Left ventricle myocardium inferior (tissue), 1 donor: ENCODE measurements at places on chromosomes 5 and 9. TPM values are rescaled to one million over a fixed set of nuclear protein-coding genes. Genes with fewer than 3 reads are reported as not detected.
A peak's percentile ranks its signal among the peaks of the same experiment; 100 is the strongest.

TAF11L10 gene
- not detected for total RNA-seq

ANGPTL2 gene
- total RNA-seq: 35.7 TPM

CDX1 gene
- total RNA-seq: not detected

DNA sequence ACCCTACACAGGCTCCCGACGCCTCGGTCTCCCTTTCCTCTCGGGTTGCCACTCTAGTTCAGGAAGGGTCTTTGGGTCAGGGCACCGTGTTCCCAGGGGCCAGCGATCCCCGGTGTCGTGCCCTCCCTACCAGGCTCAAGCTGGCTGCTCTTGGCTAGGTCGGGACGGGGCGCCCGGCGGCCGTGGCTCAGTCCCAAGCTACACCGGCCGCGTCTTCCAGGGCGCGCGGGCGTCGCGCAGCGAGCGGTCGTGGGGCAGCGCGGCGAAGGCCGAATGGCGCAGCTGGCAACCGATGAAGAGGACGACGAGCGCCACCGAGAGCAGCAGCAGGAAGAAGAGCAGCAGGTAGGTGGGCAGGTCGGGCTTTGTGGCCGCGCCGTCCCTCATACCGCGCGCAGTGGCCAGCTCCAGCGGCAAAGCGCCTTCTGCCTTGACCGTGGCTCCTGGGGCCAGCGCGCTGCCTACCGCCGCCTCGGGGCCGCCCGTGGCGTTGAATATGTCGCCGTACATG lies 892 bp downstream of the SMIM32 start:
- H3K4me3 ChIP-seq: peak overlapping the region; percentile 68
- peaks cover 26% of the 10 kb centered on the region for H3K4me1 ChIP-seq
- no peak overlapping the region for H3K27ac ChIP-seq

DNA sequence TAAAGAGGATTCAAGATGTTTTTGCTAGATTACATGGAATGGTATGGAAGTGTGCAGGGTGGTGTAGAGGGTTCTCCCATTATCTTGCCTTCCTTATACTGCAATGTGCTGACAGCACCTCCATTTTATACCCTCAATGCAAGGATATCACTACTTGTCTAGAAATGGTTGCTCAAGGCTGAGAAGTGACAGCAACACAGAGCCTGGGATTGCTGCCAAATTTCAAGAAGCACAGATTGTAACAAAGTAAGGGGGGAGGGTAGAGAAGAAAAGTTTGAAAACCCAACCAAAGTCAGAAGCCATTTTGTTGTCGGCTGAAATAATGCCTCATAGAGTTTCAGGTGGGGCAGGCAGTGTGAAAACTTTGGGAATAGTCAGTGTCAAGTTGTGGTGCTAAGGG lies 29.8 kb downstream of the PCDHAC2 start:
- no peak for DNase-seq
- H3K27ac ChIP-seq: no peak overlapping the region
- no peaks in the 10 kb centered on the region for H3K4me1 ChIP-seq
- no peak overlapping the region for H3K4me3 ChIP-seq
- H3K36me3 ChIP-seq: no peaks in the 10 kb centered on the region

GRCh38 chr9:37415011-37415719 lies 7.3 kb upstream of the GRHPR start:
- peak; percentile 51 for DNase-seq
- peak overlapping the region; percentile 36 for H3K27ac ChIP-seq
- H3K4me3 ChIP-seq: no peak overlapping the region
- H3K4me1 ChIP-seq: peaks cover 18% of the 10 kb centered on the region
- no peaks in the 10 kb centered on the region for H3K27me3 ChIP-seq
- H3K36me3 ChIP-seq: no peaks in the 10 kb centered on the region

GRCh38 chr9:13033959-13034693 lies 245.4 kb downstream of the MPDZ start:
- peaks cover 9% of the 10 kb centered on the region for H3K4me1 ChIP-seq
- no peaks in the 10 kb centered on the region for H3K36me3 ChIP-seq
- peak overlapping the region; percentile 51 for H3K4me3 ChIP-seq
- H3K27ac ChIP-seq: no peak overlapping the region
- H3K27me3 ChIP-seq: no peaks in the 10 kb centered on the region

DNA sequence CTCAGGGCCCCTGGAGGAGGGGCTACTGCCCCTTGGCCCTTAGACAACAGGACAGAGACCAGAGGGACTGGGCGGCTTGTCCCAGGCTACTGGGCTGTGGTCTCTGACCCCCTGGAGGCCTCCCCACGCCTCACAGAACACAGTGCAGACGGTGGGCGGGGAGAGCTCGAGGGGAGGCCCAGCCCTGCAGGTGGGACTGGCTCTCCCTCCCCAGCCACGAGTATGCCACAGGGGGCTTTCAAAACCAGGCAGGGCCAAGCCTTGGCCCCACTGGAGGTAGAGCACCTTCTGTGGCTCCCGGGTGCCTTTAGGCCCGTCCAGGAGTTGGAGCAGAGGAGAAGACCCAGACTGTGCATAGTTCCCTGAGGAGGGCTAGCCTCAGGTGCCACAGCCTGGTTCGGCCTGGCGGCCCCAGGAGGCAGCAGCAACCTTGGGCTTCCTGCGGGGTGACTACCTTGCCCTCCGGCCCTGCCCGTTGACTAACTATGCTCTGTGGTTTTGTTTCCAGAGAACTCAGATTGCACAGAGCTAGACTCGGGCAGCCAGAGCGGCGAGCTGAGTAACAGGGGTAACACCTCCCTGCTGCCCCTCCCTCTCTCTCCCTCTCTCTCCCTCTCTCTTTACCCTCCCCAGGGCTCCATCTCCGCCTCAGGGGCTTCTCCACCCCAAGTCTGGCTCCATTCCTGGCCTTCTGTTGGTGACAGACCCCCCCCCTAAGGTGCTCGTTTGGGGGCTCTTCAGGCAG lies 15.5 kb downstream of the CARD19 start:
- no peaks in the 10 kb centered on the region for H3K27me3 ChIP-seq
- peak; percentile 17 for DNase-seq
- no peak overlapping the region for H3K4me3 ChIP-seq
- H3K4me1 ChIP-seq: peaks cover 19% of the 10 kb centered on the region

- peaks cover 11% of the 10 kb centered on the region for H3K27me3 ChIP-seq
- no peak for DNase-seq
- H3K27ac ChIP-seq: no peak overlapping the region
Measured at GRCh38 chr5:170484459-170484831, 19.4 kb upstream of the KCNIP1 start.

DNA sequence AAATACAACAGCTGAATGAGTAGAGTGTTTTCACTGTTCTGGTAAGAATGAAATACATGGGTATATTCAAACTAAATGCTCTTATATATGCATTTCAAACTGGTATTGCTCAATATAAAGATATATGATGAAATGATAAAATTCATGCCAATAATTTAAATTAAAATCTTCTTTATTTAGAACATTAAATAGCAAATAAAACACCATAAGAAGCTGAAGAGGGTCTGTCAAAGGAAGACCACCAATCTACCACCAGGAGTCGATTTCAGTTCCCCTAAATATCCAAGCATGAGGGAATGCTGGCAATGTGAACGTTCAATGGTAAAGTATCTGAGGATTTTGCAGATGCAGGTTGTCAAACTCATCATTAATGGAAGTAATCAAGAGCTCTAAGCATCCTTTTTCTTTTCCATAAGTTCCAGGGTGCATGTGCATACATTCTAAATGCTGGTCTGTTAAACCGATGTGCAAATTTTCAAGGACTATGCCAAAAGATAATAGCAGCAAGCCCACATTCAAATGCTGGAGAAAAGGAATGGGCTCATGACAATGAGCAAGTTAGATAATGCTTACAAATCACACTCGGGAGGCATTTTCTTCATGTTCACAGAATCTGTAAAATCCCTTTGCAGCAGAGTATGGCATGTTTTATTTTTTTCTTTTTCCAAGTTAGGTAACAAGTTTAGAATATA lies 118.8 kb upstream of the MTAP start:
- no peak overlapping the region for H3K4me3 ChIP-seq
- no peaks in the 10 kb centered on the region for H3K4me1 ChIP-seq
- no peaks in the 10 kb centered on the region for H3K27me3 ChIP-seq
- no peak for DNase-seq

- no peak for DNase-seq
- no peaks in the 10 kb centered on the region for H3K27me3 ChIP-seq
- no peak overlapping the region for H3K27ac ChIP-seq
- no peaks in the 10 kb centered on the region for H3K36me3 ChIP-seq
- H3K4me3 ChIP-seq: no peak overlapping the region
- no peaks in the 10 kb centered on the region for H3K4me1 ChIP-seq
Measured at GRCh38 chr5:90813392-90813791, 254.8 kb downstream of the ADGRV1 start.

DNA sequence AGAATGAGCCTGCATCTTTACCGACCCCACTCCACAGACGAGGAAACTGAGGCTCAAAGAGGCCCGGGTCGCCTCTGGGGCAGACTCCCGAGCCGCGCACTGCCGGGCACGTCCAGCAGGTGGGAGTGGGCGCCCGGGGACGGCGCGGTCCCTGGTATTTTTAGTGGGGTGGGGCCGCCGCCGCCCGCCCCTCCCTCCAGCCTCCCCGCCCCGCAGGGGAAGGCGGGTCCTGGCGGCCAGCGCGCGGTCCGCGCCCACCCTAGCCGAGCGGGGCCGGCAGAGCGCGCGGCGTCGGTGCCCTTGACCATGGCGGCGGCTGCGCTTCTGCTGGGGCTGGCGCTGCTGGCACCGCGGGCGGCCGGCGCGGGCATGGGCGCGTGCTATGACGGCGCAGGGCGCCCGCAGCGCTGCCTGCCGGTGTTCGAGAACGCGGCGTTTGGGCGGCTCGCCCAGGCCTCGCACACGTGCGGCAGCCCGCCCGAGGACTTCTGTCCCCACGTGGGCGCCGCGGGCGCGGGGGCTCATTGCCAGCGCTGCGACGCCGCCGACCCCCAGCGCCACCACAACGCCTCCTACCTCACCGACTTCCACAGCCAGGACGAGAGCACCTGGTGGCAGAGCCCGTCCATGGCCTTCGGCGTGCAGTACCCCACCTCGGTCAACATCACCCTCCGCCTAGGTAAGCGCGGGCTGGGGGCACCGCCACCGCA lies at the start of gene LAMC3:
LAMC3 (plus strand) TSS at position 266 of the 710 bp plus-strand sequence; CDS start at position 307, 41 bp downstream.
- no peak for DNase-seq
- peaks cover 7% of the 10 kb centered on the region for H3K4me1 ChIP-seq
- peaks cover 80% of the 10 kb centered on the region for H3K27me3 ChIP-seq
- H3K36me3 ChIP-seq: no peaks in the 10 kb centered on the region

GRCh38 chr5:31638345-31638744 lies 586 bp upstream of the PDZD2 start:
- H3K27ac ChIP-seq: peak overlapping the region; percentile 91
- H3K27me3 ChIP-seq: no peaks in the 10 kb centered on the region
- no peaks in the 10 kb centered on the region for H3K36me3 ChIP-seq
- DNase-seq: peak; percentile 45
- peaks cover 81% of the 10 kb centered on the region for H3K4me1 ChIP-seq
- peak overlapping the region; percentile 88 for H3K4me3 ChIP-seq

GRCh38 chr5:119315516-119315949 lies 40.3 kb upstream of the TNFAIP8 start:
- H3K27ac ChIP-seq: peak overlapping the region; percentile 14
- H3K4me1 ChIP-seq: no peaks in the 10 kb centered on the region
- H3K4me3 ChIP-seq: no peak overlapping the region
- H3K27me3 ChIP-seq: no peaks in the 10 kb centered on the region

DNA sequence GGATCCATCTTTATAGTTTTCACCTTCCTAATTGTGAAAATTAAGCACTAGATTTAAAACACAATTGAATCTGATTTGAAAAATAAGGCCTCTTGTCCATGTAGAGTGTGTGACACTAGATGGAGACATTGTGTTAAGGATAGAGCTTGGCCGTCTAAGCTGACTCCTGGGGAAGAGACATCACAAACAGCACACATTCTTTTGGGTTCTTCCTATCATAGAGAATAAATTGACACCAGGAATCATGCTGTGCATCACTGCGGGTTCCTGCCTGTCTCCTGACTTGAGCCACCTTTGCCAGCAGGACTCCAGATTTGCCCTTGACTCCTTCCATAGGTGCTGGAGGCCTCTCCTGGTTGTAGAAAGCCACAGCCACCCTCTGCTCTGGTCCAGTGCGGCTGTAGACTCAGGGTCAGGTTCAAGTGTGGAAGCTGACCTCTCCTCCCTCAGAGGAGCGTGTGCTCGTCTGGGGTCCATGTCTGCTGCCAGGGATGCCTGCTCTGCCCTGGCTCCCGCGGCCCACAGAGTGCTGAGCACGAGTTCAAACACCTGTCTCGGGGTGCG lies 11.2 kb downstream of the ROPN1L start:
- H3K27me3 ChIP-seq: no peaks in the 10 kb centered on the region
- no peak overlapping the region for H3K27ac ChIP-seq
- peaks cover 31% of the 10 kb centered on the region for H3K4me1 ChIP-seq

DNA sequence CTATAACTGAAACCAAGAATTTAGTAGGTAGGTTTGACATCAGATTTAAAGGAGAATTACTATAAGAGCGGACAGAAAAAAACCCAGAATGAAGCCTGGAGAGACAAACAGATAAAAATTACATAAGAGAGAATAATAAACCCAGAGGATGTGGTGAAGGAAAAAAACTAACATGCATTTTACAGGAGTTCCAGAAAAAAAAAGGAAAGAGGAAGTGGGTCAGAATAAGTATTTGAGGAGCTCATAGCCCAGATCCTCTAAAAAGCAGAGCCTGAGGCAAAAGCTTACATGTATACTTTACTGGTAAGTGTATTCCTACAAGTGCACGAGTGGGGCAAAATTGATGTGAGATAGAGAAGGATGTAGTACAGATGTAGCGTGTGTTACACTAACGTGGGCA lies 43.1 kb upstream of the NAA35 start:
- no peak for DNase-seq
- no peaks in the 10 kb centered on the region for H3K27me3 ChIP-seq
- no peak overlapping the region for H3K27ac ChIP-seq
- H3K4me3 ChIP-seq: no peak overlapping the region
- peaks cover 10% of the 10 kb centered on the region for H3K36me3 ChIP-seq

DNA sequence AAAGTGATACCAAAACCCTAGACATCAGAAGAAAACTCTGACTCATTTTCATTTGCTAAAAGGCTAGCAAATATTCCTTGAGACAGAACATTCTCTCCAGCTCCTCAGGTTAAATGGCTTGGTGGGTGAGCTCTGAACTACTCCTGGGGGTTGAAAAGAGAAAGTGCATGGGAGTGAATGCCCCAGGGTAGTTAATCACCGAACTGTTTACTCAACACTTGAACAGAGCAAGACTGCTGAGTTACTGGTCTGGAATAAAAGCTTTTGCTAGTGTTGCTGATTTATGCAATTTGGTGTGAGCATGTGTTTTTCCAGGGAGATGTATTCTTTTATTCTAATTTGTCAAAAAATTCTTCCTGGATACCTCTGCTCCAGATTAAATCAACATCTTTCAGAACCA lies 88.3 kb upstream of the PRDM9 start:
- H3K27me3 ChIP-seq: no peaks in the 10 kb centered on the region
- no peak overlapping the region for H3K27ac ChIP-seq
- H3K4me3 ChIP-seq: no peak overlapping the region
